ENCODE measurements at places on chromosomes 1 and 21. TPM values are rescaled to one million over a fixed set of nuclear protein-coding genes. Genes with fewer than 3 reads are reported as not detected.

The PGLYRP3 gene
- total RNA-seq = not detected

The RNU1-1 gene
- 859 TPM for total RNA-seq

The CFAP107 gene
- not detected for total RNA-seq

The FABP3 gene
- total RNA-seq = 0.24 TPM

The ACKR1 gene
- total RNA-seq = not detected

The KRTAP21-2 gene
- not detected for total RNA-seq

The UBXN10 gene
- not detected for total RNA-seq

The TAL1 gene
- not detected for total RNA-seq

DNA sequence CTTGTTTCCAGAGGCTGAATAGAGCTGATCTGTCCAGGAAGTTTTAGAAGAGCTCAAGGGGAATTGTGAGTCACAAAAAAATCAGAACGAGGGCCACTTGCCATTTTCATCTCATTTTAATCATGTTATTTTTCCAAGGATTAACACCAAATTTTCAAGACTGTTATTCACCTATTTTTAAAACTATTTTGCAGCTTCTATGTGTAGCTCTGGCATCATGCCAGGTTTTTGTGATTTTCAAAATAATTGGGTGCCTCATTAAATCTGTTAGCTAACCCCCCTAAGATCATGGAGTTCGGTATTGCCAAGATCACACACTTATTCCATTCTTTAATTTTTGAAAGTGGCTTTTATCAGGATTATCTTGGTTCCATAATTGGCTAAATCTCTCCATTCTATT lies 90.9 kb downstream of the RGS7 start:
- DNase-seq = no peak

GRCh38 chr21:37711286-37711829 lies 204.9 kb downstream of the KCNJ6 start:
- no peak for DNase-seq

- DNase-seq = no peak
Observed at GRCh38 chr1:14522926-14523241, 75.6 kb upstream of the KAZN start.

GRCh38 chr1:15137809-15138208 lies 15.7 kb upstream of the TMEM51 start:
- DNase-seq = no peak

GRCh38 chr21:32131960-32132359 lies 146.9 kb downstream of the MIS18A start:
- peak; percentile 20 for DNase-seq

GRCh38 chr1:43035821-43036741 lies 77.4 kb upstream of the SLC2A1 start:
- DNase-seq = peak; percentile 93

- DNase-seq = no peak
Observed at GRCh38 chr1:200316148-200316803, 93.6 kb downstream of the ZNF281 start.

- DNase-seq = peak; percentile 31
Observed at GRCh38 chr1:37477198-37477931, 3.0 kb downstream of the ZC3H12A start.

DNA sequence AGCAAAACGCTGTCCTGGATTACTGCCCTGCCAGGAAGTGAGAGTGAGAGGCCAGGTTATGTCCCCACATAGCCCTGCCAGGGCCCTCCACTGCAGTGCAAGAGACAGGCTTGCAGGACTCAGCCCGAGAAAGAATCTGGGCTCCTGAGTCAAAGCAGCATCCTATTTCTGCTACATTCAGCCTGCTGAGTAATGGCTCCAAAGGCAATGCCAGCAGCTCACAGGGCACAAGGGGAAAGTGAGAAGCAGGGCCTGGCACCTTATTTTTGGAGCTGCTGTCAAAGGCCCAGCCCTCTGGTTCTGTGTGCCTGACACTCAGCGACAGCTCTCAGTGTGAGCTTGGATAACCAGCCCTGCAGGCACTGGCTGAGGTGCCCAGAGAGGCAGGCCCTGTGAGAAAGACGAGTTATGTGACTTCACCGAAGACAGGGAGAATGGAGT lies 83.9 kb downstream of the DTL start:
- no peak for DNase-seq

- DNase-seq = no peak
Observed at GRCh38 chr1:39107341-39108290, 81.5 kb downstream of the NDUFS5 start.

GRCh38 chr1:164562061-164562460 lies 3.1 kb downstream of the PBX1 start:
- DNase-seq = no peak

GRCh38 chr1:243390162-243390791 lies 134.4 kb downstream of the SDCCAG8 start:
- DNase-seq = no peak

- DNase-seq = no peak
Observed at GRCh38 chr1:30469426-30469825, 254.0 kb downstream of the MATN1 start.

DNA sequence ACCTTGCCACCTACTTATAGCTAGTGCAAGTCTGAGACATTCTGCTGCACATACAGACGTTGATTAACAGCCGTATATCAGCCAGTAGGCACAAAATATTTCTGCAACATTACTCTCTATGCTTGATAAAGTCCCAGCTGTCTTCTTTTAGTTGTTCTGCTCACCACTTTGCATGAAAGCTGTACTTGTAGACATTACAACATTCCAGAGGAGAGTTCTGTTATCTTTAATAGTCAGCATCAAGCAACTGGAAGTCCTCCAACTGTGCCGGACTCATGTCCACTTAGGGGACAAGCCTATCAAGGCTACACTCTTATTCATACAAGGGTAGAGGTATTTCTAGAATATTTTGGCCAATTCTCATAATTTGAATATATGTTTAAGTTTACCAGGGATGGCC lies 50.0 kb downstream of the CACHD1 start:
- DNase-seq = no peak

GRCh38 chr21:25701529-25701928 lies 33.2 kb downstream of the ATP5PF start:
- DNase-seq = no peak

GRCh38 chr1:8545078-8545477 lies 227.2 kb downstream of the SLC45A1 start:
- no peak for DNase-seq
